ENCODE measurements at places on chromosomes 11 and 22.

- no peak for DNase-seq
These were observed 3.3 kb upstream of the EPS8L2 start for GRCh38 chr11:702462-703461.

GRCh38 chr11:117734601-117735024, 62.4 kb downstream of the DSCAML1 start:
- no peak for DNase-seq

- no peak for DNase-seq
These were observed 200.6 kb upstream of the CTSC start for GRCh38 chr11:88538098-88538497.

DNA sequence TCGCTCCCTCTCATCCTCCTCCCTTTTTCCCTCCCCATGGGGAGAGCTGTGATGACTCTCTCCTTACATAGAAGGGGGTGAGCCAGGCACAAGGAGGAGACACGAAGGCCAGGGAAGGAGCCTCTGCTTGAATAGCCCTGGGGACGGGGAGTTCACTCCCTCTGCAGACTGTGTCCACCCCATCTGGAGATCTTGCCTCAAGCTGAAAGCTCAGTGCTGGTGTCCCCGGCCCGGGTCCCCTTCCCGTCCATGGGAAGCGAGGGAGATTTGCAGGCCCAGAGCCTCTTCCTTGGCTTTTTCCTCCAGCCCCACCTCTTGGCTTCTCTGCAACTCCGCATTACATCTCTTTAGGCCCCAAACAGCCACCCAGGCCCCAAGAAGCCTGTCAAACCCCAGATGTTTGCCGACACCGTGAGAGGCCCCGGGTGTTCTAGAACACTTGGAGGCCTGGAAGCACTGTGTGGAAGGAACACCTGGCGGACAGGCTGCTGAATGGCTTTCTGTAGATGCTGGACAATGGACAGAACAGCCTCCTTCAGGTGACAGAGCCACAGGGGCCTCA, 32.3 kb downstream of the LINC01488 start:
- no peak for DNase-seq

DNA sequence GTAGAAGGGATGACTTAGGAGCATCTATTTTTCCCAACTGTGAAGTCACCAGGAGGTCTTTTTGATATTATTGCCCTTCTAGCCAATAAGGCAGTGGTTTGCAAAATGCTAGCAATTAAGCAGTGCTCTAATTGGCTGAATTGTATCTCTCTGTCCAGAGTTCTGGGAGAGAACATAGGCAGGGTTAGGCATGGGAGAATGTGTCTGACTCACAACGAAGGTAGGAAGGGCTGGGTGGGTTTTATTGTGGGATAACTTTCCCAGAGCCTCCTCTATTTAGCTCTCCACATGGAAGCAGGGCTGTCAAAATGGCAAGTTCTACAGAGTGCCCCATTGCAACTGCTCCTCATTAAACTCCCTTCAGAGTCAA, 415.9 kb upstream of the CADM1 start:
- DNase-seq, result no peak

DNA sequence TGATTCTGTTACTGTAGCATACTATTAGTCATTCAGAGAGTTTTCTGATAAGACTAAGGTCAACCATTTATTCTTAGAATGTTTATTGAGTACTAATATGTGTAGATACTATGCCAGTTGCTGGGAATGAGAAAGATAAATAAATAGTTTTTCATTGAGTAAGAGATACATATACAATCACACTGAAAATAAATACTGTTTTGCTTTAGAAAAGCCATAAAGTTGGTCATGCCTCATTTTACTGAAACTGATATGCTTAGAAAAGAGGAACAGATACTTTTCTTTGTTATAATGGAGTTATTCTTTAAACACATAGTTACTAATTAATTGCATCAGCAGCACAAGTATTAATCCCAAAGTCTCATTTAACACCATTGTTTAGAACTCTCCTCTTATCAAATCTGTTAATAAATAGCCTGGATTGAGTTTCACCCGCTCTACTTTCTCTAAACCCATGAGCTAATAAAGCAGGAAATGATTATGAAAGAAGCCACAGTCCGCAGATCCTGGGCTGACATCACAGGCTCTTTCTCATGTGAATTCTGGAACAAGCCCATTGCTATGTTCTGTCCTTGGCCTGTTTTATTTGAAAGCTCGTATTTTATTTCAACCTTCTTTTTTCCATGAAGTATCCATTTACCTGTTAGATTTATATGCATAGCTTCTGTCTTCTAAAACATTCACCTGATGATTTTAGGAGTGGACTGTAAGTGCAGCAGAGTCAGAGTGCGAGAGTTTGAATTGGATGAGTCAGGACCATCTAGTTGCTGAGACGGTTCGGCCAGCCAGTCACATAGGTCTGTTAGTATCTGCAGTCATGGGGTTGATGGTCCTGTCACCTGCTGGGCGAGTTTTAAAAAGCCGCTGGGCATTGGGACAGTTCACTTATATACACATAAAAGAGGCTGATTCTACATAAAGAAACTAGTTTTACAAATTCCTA, 35.5 kb downstream of the PIWIL4 start:
- DNase-seq, result peak; percentile 38

- no peak for DNase-seq
These were observed 537.3 kb downstream of the OPCML start for GRCh38 chr11:132994966-132995365.

- peak; percentile 79 for DNase-seq
These were observed 9.7 kb downstream of the FXYD2 start for GRCh38 chr11:117814766-117815261.

DNA sequence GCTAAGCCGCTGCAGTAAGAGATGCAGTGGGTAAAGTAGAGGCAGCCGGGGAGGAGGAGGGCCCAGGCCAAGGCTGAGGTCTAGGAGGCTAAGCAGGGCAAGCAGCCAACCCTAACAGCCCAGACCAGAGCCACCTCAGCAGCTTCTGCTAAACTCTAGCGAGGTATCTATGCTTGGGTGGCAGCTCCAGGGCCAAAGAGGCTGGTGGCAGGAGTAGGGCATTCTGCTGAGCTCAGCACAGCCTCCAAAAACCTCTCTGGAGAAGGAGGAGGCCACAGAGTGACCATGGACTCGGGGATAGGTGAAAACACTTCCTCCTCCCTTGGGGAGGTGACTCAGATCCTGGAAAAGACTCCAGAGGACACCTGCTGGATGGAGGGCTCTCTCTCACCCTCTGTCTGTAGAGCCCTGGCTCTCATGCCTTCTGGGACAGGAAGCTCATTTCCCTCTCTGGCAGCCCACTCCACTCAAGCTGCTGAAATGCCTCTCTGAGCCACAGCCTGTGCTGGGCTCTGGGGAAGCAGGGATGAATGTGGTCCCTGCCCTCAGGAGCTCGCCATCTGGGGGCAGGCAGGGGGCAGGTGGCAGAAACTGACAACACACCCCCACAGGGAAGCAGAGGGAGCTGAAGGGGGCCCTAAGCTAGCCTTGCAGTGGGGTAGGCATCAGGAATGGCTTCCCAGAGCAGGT, 16.5 kb upstream of the TPBGL start:
- no peak for DNase-seq

DNA sequence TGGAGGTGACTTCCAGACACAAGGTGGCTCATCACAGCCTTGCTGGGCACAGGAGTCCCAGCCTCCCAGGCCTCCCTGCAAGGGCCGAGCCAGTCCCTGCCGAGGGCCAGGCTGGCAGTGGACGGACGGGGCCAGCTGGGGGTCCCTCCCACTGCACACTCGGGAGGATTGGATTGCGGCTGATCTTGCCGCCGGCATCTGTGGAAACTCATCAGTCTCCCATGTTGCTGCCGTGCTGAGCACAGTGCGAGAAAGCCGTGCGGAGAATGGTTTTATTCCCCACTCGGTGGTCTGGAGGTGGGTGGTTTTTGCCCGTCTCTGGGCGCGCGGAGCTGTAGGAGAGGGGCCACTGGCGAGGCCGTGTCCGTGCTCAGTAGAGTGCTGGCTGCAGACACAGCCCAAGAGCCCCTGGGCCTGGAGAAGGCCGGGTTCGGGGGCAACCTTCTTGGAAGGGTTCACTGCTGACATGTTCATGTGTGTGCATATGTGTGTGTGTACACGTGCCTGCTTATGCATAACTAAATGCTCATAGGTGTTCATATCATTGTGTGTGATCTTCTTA, 1246.4 kb downstream of the BRD1 start:
- DNase-seq, result no peak

GRCh38 chr11:117525866-117526542, 198.3 kb downstream of the CEP164 start:
- no peak for DNase-seq

- DNase-seq, result no peak
These were observed 48.0 kb downstream of the BUD13 start for GRCh38 chr11:116724813-116725212.

DNA sequence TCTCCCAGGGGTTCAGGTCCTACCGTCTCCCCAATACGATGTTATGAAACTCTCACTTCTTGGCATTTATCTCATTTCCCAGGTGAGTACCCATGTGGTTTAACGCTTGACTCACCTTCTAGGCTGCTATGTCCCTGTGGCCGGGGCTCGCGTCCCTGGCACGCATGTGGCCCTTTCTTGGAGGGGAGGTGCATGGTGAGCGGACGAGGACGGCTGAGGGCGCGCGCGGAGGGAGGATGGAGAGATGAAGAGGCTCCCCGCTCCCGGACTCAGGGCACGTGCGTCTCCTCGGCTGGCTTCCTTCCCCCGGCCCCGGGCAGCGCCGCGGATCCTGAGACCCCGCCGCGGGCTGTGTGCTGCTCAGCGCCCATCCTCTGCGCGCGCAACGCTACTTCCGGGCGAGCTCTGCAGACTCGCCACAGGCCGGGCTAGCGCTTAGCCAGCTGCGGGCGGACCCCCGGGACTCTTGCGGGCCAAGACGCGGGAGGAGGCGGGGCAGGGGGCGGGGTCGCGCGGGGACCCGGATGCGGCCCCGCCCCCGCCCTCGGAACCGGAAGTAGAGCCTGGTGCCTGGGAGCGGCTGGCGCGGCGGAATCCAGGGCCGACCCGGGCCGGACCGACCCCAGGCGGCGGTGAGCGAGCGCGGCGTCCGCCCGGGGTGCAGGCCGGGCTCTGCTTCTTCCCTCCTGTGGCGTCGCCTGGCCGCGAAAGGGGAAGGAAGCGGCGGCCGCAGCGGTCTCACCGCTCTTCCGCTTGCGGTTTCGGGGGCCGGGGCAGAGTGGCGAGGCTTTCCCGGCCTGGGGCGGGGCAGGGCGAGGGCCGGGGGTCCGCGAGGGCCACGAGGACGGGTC, at the start of gene CTTN:
TSS of gene CTTN (plus strand) at position 547 of the 851 bp plus-strand sequence. CDS start 8,769 bp downstream, outside the sequence.
- peak; percentile 58 for DNase-seq

DNA sequence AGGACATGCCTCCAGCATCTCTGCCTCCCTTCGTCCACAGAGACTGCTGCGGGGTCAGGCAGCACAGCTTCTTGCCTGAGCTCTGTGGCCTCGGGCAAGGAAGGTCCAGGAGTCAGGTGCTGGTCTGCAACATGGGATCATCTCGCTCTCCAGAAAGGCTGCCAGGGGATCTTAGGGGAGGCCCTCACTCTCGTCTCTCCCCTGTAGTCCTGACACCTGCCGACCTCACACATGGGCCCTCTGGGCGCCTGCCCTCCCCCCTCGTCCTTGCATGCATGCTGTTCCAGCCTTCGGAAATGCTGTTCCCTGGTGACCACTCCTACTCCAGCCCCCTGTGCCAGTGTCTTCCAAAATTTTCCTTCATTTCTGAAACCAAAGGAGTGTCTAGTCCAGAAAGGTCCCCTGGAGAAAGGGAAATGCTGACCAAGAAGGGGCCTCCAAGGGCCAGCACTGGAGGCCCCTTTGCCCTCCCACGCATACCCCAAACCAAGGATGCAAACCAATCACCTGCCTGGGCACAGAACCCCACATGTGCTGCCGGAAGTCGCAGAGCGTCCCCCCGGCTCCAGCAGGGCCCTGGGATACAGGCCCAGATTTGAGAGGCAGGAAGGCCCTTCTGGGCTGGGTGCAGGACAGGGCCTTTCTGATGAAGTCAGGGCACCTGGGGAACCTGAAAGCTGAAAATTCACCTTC, 41.0 kb downstream of the IGF2 start:
- DNase-seq, result no peak

DNA sequence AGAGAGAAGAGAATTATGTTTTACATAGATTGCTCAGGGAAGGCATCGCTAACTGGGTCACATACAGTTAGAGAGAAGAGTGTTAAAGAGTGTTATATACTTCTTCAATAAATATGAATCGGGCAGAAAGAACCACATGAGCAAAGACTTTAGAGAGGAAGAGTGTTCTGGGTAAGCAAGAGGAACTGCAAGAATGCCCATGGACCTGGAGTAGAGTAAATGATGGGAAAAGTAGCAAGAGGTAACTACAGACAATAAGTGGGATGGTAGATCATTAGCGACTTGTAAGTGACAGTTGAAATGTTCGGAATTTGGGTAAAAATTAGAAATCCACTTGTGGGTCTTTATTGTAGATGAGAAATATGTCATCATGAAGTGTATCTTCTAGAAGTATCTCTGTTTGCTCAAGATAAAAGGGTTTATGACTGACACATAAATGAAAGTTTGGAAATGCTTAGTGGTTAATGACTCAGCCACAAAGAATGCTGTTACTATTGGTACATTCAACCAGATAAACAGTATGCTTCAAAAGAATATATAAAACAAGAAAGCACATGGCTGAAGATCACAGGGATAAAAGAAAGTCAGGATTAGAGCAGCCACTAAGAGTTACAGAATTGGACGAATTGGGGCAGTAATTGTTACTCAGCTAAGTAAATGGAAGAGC, 229.3 kb downstream of the CASP12 start:
- no peak for DNase-seq

DNA sequence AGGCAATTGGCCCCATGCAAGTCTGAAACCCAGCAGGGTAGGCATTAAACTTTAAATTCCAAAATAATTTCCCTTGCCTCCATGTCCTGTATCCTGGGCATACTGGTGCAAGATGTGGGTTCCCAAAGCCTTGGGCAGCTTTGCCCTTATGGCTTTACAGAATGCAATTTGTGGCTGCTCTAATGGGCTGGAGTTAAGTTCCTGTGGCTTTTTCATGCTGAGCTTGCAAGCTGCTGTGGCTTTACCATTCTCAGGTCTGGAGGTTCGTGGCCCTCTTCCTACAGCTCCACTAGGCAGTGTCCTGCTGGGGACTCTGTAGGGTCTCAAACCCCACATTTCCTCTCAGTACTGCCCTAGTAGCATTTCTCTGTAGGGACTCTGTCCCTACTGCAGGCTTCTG, 15.0 kb upstream of the BIRC3 start:
- no peak for DNase-seq

DNA sequence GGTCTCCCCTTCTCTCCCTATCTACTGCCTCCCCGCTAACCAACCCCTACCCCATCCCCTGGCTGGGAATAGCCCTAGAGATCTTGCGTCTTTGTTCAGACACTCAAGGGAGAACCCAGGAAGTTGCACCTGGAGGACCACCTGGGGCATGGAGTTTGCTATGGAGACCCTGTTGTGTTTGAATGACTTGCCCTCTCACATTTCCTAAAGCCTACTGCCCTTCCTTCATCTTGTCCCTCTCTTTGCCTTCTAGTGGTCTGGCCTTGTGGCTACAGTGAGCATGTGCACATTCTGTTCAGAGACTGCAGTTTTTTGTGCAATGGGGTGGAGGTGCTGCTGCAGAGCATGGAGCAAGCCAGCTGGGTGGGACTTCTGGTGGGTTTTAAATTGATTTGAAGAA, 42.5 kb downstream of the ZNRF3 start:
- no peak for DNase-seq

- DNase-seq, result no peak
These were observed 23.7 kb downstream of the NAP1L4 start for GRCh38 chr11:2968341-2968900.
